HuH-7 (cell line): ENCODE measurements at places on chromosomes 2 and 18.

DNA sequence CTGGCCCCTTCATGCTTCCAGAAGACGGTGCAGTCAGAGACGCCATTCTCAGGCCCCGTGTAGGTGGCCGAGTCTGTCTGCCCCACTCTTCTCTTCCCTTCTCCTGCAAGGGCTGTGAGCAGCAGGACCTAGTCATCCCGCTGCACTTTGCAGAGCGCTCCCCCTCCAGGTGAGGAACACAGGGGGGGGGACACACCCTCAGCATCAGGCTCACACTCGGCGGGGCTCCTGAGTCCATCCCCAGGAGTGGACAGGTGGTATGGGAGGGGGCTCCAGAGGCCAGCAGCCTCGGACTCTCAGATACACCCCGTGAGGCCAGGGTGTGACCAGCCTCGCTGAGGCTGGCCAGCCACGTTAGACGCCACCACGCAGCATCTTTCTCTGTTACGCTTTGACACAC is 460.5 kb upstream of the MYT1L start:
- no peak for DNase-seq

DNA sequence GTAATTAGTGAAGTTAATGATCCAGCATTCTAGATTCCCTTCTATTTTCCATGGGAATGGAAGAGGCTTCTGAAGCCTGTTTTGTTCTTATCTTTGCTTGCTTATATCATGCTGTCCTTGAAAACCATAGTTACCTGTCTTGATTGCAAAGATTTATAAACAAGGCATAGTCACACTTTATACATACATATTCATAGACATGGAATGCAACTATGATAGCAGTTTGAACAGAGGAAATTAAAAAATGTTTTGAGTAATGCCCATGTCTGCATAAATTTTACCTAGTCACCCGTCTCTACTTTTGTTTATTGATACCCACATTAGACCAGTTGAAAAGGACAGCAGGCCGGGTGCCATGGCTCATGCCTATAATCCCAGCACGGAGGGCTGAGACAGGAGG is 289.0 kb downstream of the PTPRM start:
- DNase-seq, result no peak

- DNase-seq, result no peak
These were observed 127.2 kb downstream of the OLA1 start for GRCh38 chr2:174121175-174121574.

DNA sequence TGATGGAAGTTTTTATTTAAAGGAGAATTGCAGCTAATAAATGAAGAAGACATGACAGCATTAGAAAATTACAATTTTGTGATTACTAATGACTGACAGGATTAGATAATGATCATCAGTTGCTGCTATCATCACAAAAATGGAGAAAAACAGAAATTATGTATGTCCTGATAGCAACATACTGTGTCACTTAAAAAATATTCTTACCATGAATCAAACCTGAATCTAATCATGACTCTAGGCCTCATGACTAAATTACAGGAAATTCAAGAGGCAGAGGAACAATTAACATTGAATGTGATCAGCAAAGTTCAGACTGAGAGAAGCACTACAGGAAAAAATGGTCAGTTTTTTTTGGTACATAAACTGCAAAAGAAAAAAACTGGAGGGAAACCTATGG is 147.8 kb downstream of the PMAIP1 start:
- no peak for DNase-seq

- DNase-seq, result no peak
These were observed 104.0 kb downstream of the MAP4K4 start for GRCh38 chr2:101801496-101801895.

- no peak for DNase-seq
These were observed 109.1 kb downstream of the PIK3C3 start for GRCh38 chr18:42064109-42064508.

DNA sequence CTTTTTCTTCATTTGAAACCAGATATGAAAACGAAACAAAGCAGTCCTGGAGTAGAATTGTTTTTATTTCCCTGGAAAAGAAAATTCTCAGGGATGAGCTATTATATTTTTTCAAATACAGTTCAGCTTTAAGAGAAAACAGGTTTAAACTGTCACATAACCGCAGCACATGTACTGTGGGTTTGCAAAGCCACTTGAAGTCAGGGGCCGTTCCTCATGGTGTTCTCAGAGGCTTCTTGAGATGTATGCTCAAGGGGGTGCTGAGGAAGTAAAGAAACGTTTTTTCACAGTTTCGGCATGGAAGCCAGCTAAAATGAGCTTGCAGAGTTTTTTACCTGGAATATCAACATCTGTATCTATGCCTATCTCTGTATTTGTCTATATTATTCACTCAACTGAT is 225.3 kb downstream of the MC4R start:
- no peak for DNase-seq

DNA sequence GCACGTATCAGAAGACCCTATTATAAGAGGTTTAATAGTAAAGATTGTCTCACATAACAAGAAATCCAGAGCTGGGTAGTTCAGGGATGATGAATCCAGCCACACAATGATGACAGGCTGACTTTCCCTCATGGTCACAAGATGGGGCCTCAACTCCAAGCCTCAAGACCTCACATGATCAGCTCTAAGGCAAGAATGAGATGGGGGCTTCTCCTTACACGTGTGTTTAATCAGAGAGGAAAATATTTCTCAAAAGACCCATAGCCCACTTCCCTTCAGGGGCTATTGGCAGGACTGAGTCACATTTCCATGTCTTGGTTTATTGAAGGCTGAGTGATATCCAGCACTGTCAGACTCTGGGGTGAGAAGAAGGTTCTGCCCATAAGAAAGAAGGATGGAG is 100.2 kb upstream of the FOSL2 start:
- DNase-seq, result no peak

DNA sequence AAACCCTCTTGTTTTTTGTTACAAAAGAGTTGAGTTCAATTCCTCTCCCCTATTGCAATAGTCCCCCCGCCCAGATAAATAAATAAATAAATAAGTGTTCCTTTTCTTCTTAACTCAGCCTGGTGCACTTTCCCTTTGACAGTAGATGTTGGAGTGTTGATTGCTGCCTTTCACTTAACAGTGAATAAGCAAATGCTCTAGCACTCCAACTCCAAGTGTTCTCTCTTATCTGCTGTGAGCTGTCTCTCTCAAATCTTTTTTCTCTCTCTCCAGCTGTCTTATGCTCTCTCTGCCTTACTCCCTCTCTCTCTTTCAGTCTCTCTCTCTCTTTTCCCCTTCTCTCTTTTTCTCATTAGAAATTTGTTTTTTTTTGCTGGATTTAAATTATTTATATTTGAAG is 216.7 kb downstream of the TMX3 start:
- DNase-seq, result no peak

DNA sequence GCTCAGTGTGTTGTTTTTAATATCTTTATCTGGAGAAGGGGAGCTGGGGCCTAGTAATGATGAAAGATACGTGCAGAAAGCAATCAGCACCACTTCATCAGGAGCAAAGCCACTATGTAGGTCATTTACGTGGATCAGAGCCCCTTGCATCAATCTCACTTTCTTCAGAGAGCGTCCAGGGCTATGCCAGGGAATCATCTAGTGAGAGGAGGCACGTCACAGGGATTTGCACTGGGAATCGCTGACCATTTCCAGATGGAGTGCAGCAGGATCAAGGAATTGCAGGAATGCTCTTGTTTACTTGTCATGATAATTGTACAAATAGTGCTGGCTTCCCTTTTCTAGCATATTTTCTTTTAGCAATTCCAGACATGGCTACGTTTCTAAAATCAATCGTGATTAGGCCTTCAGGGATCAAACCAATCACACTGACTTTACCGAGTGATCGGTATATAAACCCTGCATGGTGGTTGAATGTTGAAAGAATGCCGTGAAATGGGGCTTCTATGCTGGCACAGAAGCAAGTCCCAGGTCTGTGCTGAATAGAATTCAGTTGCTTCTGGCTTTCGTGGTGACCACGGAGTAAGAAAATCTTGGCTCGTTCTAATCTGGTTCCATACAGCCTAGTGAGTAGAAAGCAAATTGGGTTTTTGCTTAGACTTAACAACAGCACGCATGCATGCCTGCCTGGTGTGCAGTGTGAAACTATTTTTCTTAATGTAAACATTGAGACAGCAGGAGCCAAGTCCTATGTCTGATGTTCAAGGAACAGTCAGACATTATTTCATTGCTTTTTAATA is 122.8 kb downstream of the TMEM200C start:
- DNase-seq, result no peak

DNA sequence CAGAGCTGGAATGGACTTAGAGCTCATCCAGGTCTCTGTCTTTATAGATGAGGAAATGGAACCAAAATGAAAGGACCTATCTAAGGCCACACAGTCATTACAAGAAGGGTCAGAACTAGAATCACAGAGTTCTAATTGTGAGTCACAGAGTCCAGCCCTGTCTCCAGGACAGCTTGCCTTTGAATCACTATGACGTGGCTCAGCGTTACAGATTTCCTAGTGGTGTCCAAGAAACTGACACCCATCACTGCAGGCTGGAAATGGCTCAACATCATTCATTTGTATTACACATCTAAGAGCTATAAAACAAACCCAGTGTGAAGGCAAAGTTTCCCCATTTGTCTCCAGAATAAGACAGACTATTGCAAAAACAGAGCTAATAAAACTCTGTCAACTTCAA is 164.3 kb upstream of the SIX2 start:
- DNase-seq, result no peak

GRCh38 chr2:224918626-224919471 is 123.4 kb downstream of the DOCK10 start:
- DNase-seq, result no peak

DNA sequence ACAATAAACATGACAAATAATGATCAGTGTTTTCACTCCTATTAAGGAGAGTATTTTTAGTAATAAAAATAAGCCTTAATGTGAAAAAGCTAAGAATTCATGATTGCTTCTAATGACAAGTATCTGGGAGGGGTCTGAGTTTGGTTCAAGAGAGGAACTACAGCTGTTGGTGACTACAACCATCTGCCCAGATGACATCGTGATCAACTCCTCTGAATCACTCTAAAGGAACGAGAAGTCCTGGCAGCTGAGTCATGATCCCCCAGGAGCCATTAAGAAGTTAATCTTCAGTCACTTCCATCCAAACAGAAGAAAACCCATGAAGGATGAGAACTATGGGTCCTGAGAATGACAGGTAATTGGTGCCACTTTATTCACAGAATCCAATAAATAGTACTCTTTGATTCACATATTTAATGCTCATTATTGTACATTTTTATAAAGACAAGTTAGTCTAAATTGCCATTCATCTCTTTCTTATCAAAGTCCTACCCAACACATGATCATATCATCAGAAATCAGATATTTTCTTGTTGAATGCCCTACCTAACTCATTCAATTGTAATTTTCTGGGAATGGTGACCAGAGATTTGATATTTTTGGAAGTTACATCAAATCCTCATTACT is 6.8 kb downstream of the TFPI start:
- no peak for DNase-seq

- DNase-seq, result peak; percentile 12
These were observed 460 bp upstream of the ZBTB7C start for GRCh38 chr18:48409591-48410094.

DNA sequence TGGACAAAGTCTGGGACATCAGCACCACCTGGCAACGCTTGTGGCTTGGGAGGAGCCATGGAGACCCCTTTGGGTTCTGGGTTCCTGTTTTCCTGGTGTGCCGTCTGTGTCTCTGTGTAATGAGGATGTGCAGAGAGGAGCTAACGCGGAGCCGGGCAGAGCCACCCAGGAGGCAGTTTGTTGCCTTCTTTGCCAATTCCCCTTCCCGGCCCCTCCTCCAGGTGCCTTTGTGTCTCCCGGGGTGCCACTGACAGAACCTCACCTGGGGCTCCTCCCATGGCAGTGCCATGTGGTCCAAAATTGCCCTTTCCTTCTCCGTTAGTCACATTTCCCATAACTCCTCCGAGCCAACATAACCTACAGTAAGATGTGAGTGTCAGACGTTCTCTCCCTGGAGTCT is 13.0 kb downstream of the POMC start:
- DNase-seq, result no peak

DNA sequence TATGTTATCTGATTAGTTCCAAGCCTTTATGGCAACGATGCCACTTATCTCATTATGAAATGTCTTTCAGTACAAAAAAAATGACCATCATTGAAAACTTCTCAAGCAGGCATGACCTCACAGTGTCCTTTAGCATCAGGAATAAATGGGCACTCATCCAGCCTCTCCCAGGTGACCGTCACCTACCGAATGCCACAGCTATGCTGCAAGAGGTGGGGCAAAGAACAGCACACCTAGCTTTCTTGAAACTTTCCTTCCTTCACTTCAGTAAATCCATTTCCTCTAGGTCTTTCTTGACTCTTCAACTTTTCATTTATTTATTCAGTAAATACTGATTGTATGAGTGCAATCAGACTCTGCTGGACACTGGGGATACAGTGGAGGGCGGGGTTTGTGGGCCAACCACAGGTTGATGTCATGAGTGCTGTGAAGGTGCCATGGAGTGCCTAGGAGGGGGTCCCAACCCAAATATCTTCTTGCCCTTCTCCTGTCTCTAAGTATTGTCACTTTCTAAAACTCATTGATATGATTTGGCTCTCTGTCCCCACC is 54.3 kb upstream of the HK2 start:
- no peak for DNase-seq

GRCh38 chr2:75068546-75068945 is 110.1 kb downstream of the POLE4 start:
- no peak for DNase-seq

- DNase-seq, result no peak
These were observed 210.3 kb upstream of the RBMS1 start for GRCh38 chr2:160703648-160704585.

- DNase-seq, result no peak
These were observed 270.2 kb downstream of the LOXHD1 start for GRCh38 chr18:46386788-46387187.

DNA sequence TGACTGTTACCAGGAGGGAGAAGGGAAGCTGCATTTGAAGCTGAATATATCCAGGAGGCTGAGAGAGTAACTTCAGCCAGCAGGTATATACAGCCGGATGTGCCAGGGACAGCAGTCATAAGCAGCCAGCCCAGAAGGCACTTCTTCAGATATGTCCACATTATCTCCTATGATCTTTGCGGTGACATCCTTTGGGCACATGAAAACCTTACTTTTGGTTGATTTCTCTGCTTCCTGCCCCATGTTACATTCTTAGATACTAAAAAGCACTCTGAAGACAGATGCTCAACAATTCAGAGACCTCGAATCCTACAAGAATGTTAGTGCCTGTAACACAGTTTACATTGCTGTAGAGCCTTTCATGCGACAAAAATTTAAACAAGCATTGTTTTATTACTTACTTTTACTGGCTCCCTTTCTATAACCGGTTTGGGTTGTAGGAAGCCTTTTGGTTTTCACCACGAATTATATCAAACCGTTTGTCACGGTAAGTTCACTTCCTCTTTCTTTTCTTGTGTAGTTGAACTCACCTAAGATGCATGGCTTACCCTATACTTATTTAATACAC is 50.3 kb upstream of the TLK1 start:
- peak; percentile 20 for DNase-seq

GRCh38 chr2:45714679-45715078 is 63.2 kb downstream of the PRKCE start:
- DNase-seq, result no peak

- DNase-seq, result peak; percentile 25
These were observed 812 bp downstream of the SOWAHC start for GRCh38 chr2:109614715-109615636.

GRCh38 chr2:211144078-211144477 is 587.7 kb downstream of the CPS1 start:
- no peak for DNase-seq

GRCh38 chr2:188664951-188665595 is 309.1 kb upstream of the COL3A1 start:
- DNase-seq, result no peak
